ENCODE measurements at places on chromosomes 2 and 18.

DNA sequence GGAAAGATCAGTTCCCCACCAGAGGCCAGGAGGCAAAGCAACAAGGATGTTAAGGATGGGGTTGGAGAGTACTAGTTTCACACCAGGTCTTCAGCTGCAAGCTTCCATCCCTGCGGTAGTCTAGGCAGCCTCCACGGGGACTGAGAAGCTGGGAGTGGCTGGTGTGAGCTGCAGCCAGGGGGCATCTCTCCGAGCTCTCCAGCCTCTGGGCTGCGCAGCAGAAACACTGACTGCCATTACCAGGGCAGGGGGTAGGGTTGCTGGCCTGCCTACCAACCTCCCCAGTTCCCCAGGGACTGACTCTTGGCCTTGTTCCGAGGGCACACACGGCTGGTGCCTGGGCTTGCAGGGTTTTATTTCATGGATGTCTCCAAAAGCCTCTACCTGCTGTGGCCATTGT, 15.9 kb downstream of the GATA6 start:
- no peak for DNase-seq

- no peak for DNase-seq
These were observed 72.1 kb downstream of the TTC32 start for GRCh38 chr2:19829672-19830071.

GRCh38 chr2:228039752-228040534, 141.5 kb downstream of the SPHKAP start:
- no peak for DNase-seq

DNA sequence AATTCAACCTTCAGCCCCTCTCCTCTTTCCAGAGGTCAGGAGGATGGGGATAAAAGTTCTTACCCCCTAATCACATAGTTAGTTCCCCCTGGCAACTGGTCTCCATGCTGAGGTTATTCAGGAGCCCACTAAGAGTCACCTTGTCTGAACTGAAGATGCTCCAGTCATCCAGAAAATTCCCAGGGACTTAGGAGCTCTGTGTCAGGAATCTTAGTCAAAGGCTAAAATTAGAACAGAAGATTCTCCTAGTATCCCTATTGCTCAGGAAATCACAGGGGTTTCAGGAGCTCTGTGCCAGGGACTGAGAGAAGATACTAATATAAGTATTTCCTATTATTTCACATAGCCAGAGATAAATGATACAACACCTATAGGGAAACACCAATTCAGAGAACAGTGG, 37.3 kb upstream of the LONRF2 start:
- no peak for DNase-seq

GRCh38 chr2:186740266-186740665, 46.4 kb downstream of the FAM171B start:
- no peak for DNase-seq

DNA sequence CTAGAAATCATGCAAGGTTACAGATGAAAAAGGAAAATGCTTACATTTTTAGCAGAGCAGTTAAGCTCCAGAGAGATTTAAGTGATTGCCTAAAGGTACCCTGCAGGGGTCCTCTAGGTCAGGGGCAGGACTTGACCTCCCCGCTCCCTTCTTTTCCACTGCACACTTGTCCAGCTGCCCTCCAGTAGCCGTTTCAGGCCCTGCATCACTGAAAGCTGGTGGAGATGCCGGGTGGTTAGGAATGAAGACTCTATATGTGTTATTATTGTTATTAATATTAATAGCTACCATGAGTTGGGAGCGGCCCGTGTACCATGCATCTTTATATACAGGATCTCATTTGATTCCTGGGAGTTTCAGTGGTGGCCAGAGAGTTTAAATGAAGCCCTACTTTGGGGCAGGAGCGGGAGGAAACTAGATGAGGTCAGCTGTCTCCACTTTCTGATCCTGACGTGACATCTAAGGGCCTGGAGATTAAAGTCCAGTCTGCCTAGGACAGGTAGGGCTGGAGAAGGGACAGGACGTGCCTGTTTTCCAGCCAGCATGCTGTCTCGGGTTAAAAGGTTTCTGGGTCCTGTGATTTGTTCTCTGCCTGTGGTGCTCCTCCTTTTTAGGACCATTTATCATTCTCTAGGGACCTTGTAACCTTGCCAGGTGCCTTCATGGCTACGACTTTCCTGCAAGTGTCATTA, 2.1 kb downstream of the TMEM37 start:
- DNase-seq: no peak

GRCh38 chr2:2846332-2847208, 515.5 kb upstream of the MYT1L start:
- no peak for DNase-seq

DNA sequence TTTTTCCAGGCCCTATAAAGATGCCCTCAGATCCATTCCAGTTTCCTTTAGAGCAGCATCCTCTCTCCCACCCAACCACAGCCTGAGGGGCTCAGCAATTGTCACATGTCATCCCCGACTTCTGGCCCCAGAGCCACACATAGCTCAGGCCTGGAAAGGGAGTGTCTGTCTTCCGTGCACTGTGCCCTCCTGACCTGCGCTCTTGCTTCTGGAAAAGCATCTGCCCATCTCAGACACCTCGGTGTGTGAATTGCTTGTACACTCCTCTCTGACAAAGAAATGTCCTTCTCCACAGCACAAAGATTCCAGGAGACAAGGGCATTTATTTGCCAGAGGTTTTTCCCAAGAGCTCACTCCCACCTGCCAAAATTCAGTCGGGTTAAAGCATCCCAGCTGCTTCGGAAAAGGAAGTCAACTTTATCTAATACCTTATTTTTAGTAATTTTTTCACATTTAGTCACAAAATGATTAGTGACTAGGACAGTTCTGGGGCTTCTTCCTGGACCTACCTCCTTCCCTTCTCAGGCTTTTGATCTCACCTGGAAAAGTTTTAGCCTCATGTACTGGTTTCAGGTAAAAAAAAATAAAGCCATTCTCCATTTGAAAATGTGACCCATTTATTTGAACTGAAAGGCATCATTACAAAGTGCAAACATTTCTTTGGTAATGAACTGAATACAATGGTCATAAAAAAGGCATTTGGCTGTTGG, 112.9 kb downstream of the PXDN start:
- DNase-seq: no peak

DNA sequence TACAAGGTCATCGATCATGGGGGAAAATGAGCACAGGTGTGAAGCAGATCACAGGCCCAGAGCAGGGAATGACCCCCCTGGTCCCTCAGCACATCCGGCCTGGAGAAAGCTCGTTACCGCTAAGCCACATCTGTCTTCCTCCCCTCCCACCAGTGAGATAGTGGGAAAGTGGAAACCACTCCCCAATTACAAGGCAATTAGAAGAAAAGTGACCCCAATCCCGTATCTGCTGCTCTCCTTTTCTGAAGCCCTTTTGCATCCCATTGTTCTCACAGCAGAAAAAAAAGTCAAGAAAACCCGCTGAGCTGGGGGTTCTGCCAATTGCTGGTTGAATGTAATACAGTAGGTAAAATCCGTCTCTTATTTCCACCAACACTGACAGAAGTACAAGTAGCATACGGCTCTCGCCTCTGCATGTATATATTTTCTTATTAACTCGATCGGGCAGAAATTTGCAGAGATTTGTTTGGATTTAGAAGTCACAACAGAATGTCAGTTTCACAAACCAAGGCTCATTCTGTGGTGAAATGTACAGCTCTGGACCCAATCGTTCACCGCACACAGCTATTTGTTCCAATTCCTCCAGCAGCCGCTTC, 287.0 kb downstream of the TCF4 start:
- DNase-seq: no peak

Data from GOT3 (cell line).